ENCODE measurements at places on chromosomes 5 and 9.
A peak's percentile ranks its signal among the peaks of the same experiment; 100 is the strongest.

- DNase-seq, result no peak
Observed at GRCh38 chr9:95508968-95509850, 7.6 kb downstream of the PTCH1 start.

DNA sequence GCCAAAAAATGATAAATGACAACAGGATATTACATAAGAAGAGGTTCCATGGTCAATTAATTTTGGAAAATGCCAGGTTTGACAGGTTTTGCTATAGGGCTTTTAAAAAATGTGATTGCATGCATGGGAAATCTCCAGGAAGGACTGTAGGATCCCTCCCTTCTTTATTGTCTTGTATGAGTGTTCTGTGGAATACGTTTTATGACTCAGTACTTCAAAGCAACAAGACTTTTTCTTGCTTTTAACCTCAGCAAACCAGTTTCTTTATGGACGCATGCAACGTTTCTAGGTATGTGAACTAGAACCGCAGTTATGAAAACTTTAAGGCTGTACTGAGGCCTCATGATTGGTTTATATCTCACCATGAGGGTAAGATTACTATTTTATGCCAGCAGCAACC is 76.6 kb upstream of the NTRK2 start:
- DNase-seq, result no peak

- no peak for DNase-seq
Observed at GRCh38 chr9:136769710-136770191, 5.4 kb upstream of the LCN15 start.

DNA sequence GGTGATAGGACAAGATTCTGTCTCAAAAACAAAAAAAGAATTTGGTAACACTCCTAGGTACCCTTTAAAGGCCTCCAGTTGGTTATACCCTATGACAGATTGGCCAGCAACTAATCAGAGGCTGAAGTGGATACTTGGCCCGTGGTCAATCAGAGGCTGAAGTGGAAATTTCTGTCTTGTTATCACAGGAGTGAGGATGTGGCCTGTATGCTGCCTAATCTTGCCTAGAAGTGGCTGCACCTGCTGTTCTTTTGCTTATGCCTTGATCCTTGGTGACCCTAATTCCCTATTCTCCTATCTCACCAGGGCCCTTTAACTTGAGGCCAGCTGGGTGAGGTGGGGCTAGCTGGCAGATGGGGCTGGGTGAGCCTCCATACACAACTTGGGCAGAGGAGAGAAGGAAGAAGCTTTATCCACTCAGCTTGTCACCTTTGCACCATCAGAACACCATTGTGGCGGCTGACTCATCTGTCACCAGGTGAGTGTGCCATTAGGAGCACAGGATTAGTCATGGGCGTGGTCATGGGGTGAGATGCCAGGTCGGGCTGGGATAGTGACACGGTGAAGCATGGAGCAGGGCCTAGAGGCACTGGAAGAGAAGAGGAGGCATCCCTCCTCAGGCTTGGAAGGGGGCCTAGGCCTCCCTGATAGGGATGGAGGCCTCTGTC is 41.5 kb downstream of the SAR1B start:
- DNase-seq, result no peak

GRCh38 chr9:136201609-136202453 is 3.1 kb downstream of the LHX3 start:
- no peak for DNase-seq

DNA sequence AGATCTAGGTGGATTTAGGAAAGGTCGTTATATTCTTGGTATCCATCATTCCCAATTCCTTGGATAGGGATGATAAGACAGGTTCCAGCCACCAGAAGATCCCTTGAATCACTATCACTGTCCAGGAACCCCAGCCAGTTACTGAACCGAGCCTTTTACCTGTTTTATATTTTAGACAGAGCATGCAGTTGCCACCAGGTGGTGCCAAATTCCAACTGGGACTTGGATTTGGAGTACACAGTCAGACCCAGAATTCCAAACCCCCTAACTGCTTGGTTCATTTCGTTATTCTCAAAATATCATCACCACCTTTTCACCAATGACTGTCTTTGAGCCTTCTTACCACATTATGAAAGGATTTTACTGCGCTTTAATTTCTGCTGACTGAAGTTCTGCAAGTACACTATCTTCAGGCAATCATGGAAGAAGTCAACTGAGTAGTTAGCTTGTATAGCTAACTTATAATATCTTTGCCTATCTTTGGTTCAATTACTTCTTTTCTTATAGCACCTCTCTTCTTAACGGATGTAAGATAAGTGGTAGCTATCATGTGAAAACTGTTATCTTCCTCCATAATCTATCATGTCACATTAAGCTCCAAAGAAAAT is 191.8 kb downstream of the PRR16 start:
- DNase-seq, result no peak

DNA sequence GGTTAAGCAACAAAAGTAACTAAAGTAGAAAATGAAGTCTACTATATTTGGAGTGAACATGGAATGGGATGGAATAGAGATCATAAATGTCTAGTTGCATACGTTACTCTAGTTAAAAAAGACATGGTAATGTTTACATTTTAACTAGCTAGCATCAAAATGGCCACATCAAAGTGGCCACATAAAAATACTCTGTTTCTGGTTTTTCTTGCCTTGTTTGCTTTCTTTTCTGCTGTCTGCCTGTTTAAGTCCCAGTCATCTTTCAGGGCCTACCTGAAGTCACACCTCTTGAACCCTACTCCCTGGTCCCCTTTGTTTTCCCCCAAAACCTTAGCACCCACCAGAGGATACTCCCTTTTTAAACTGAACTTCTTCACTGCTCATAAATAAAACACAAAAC is 6.4 kb upstream of the KIF2A start:
- DNase-seq, result no peak

DNA sequence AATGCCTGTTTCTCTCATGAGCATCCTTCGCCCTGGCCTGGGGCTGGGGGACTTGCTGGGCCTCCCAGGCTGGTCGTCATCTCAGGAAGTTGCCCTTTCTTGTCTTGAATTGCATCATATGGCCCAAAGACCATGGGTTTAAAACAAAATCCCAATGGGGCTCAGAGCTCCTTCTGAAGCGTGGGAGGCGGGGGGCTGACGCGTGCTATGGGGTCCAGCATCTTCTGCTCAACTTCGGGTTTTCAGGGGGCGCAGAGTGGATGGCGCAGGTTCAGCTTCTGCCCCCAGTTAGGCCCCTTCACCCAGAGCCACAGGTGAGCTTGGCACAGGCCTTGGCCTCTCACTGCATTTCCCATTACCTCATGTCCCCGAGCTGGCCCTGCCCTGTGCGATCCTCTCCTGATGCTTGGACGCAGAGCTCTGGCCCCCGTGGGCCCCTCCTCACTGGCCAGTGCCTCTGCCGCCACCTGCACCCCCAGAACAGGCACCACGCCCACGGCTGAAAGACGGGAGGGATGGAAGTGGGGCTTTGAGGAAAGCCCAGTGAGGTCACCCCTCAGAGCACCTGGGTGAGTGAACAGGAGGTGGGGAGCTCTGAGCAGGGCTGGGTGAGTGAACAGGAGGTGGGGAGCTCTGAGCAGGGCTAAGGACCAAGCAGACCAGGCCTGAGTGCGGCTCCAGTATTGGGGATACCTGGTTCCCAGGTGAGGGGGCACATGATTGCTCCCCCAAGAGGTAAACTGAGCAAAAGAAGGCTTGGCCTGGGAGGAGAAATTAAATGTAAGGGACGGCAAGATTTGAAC is 56.0 kb downstream of the TRIP13 start:
- no peak for DNase-seq

- peak; percentile 68 for DNase-seq
Observed at GRCh38 chr5:126680191-126680817, 79.6 kb downstream of the PHAX start.

DNA sequence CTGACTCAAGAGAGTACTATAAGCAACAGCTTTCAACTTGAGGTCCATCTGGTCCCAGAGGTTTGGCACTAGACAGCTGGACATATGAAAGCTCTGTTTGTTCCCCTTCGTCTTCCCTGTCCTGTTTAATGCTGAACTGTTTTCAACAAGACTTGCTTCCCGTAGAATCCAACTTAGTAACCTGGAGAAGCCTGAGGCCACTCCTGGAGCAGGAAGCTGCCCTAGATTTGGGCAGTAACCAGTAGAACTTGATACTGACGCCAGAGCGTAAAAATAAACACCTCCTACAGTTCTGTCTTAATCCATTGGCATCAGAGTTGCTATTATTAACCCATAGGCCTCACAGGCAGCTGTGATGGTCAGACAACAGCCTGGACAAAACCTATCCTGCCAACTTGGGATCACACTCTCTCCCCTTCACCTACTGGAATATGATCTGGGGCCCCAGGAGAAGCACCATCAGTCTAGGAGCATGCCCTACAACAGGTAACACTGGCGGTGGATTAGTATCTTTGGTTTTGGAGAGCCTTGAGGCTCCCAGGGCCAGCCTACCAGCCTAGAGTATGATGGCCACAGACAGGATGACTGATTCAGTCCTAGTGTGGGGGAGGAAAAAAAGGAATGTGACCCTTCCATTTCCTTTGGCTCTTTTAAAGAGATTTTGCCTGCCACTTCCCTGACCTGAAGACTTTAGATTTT is 29.2 kb downstream of the RUSC2 start:
- DNase-seq, result no peak

- no peak for DNase-seq
Observed at GRCh38 chr5:140925806-140926442, at the start of gene PCDHAC1. Gene PCDHAC1 (plus strand): TSS chr5:140926299. CDS start chr5:140926893, 594 bp downstream.

DNA sequence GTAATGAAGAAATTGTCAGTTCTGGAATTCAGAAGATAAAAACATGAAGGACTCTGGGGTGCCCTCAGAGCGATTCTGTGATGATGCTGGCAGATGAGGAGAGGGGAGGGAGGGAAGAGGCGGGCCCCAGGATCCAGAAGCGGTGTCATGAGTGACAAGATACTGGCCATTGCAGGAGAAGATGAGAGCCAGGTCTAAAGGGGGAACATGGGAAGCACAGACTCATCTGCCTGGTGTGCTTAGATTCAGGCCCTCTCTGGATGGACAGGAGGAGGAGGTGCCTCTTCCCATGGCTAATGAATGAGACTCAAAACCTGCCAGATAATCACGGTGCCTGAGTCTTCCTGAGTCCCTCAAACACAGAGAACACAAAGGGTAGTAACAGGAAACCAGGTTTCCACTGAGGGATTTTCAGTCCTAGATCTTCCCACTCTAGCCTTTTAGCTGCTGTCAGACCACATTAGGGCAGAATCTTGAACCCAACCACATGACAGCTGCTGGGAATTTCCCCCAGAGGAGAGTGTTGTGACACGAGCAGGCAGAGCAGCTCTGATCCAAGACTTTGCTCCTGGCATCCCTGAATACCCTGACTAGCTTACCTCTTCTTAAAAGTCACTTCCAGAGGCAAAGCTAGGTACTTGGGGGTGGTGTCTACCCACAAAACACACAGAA is 28.2 kb upstream of the HSPA9 start:
- DNase-seq, result no peak

DNA sequence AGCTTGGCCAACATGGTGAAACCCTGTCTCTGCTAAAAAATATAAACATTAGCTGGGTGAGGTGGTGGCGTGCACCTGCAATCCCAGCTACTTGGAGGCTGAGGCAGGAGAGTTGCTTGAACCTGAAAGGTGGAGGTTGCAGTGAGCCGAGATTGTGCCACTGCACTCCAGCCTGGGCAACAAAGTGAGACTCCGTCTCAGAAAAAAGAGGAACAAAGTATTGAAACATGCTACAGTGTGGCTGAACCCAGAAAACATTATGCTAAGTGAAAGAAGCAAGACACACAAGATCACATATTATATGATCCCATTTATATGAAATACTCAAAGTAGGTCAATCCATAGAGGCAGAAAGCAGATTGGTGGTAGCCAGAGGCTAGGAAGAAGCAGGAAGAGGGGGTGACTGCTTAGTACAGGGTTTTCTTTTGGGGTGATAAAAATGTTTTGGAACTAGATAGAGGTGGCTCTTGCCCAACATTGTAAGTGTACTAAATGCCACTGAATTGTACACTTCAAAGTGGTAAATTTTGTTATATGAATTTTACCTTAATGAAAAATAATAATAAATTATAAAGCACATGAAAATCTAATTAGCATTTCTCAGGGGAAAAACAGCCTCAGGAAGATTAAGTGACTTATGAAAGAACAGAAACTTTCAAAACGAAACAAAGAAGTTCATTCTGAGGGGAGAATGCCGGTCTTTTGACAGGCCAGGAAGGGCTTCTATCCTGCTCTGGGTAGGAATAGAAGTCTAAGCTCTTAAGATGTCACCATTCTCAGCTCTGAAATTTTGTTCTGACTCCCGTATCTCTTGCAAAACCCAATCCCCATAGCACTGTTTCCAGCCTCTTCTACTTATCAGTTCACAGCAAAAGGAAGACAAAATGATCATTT is 161.1 kb upstream of the TBCA start:
- DNase-seq, result no peak

DNA sequence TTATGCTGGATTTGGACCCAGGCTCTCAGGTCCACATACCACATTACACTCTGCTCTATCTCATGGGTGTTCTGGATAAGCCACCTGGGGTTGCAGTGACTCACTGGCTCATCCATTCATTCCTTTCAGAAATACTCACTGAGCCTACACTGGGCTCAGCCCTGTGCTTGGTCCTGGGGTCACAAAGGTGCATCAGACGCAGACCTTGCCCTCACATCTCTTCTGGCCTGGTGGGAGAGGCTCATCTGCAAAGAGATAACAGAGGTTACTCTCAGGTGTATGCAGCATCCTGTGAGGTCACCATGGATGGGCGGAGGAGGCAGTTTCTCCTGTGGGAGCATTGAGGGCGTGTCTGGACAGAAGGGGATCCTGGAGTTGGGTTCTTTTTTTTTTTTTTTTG is 12.1 kb downstream of the CDHR2 start:
- DNase-seq, result no peak

GRCh38 chr9:128146591-128147120 is 2.6 kb upstream of the LCN2 start:
- no peak for DNase-seq

- DNase-seq, result peak; percentile 77
Observed at GRCh38 chr5:145946112-145946861, 9.9 kb downstream of the SH3RF2 start.

DNA sequence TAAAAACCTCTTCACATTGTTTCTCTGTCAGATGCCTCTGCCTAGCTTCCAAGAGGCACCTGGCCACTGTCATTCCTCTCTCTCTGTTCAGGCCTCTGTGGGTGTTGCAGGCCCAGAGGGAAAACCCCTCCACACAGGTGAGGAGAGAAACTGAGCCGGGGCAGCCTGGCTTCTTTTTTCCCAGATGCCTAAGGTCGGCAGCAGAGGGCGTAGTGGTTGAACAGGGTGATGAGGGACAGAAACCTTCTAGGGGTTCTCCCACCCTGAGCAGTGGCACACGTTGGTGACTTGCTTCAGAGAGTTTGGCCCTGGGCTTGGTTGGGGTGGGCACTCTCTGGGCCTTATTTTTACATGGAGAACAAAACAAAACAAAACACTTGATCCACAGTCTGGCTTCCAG is 12.2 kb downstream of the IL9 start:
- no peak for DNase-seq

- no peak for DNase-seq
Observed at GRCh38 chr5:145908206-145908960, 28.0 kb upstream of the SH3RF2 start.

DNA sequence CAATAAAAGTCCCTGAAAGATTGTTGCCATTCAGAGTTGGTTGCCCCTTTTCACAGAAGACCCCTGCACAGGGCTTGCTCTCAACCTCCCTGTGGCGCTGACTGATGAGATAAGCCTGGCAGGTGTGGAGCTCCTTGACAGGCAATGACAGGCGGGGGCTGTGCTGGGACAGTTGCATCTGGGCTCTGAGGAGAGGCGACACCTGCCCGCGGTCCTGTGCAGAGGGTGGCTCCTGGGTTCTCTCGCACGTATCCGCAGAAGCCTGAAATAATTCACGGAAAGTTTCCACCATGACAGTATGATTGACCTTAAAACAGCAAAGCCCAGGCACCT is 19.8 kb upstream of the EXOC3 start:
- no peak for DNase-seq

GRCh38 chr9:121260457-121261106 is 7.4 kb upstream of the GSN start:
- no peak for DNase-seq

GRCh38 chr5:112294126-112294525 is 125.0 kb downstream of the EPB41L4A start:
- DNase-seq, result no peak

Measured in BJ (cell line).